ENCODE measurements at places on chromosomes 12 and 14.

DNA sequence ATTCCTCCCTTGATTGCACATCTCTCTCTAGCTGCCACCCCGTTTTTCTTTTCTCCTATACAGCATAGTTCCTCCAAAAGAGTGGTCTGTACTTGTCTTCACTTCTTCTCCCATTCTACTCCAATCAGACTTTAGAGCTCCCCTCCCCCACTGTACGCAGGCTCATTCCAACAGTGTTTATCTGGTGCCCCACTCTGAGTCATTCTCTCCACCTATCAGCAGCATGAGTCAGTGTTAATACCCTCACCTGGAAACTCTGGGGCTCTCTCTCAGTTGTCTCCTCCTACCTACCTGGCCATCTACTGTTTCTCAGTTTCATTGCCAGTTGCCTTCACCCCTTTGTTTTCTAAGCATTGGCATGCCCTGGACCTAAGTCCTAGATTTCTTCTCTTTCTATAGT is 175.1 kb upstream of the ARHGAP5 start:
- DNase-seq, result no peak

GRCh38 chr12:62848418-62848817 is 86.5 kb downstream of the PPM1H start:
- DNase-seq, result no peak

DNA sequence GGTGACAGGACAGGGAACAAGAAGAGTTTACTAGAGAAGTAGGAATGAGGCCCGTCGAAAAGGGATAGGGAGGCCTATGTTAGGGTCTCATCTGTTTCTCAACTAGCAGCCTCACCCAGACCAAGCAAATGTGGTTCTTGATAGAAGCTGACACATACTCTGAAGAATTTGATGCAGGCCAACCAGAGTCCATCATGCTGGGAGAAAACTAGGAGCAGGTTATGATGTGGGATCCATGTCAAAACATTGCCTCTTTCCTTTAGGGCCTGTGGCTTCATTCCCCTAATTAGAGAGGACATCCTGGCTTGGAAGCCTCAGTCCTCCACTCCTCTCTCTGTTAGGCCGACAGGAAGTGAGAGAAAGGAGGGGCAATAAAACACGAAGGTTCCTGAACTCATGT is 122.8 kb downstream of the NTF3 start:
- DNase-seq, result no peak

DNA sequence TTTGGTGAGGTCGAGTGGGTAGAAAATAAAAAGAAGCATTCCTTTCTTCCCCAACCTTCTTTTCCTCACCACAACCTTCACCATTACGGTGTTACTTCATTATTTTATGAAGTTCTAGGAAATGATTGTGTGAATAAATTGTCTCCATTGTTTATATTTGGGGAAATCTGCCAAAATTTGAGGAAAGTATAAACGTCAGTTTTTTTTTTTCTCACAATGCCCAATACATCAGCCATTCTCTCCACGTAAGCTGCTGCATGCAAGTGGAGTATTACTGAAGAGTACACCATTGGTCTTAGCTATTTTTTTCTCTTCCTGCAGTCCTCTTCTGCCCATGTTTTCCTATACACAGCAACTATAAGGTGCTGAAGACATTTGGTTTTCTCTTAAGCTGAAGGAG is 9.1 kb upstream of the POLR3B start:
- no peak for DNase-seq

DNA sequence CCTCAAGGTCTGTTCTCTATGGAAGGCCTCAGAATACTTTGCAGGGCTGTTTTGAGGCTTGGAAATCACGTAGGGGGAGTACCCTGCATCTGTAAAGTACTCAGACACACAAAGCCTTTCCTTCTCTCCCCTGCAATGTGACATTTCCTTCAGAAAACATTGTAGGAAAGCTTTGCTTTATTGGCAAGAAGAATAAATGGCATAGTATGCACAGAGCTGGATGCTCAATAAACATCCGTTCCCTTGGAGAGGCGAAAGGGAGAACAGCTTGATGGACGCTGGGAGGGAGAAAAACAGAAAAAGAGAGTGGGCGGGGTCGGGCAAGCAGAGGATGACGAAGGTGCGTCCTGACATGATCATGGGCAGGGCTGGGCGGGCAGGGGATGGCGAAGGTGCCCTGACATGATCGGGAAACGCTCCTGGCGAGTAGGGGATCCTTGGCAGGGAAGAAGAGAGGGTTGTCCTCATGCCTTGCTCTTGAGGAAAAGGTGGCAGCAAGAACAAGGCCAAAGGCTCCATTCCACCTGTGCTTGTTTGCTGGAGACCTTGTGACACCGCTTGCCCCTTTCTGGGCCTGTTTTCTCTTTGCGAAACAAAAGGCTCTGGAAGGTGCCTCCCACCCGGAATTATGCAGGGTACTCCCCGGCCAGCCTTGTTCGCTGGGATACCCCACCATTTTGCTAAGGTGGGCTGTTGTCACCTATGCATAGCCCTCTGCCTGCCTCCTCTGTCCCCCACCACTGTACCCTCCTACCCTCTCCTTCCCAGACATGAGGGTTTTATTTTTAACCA is 21.1 kb downstream of the IRF2BPL start:
- no peak for DNase-seq

- DNase-seq, result no peak
Measured at GRCh38 chr12:53579545-53579955, 46.6 kb downstream of the ATF7 start.

DNA sequence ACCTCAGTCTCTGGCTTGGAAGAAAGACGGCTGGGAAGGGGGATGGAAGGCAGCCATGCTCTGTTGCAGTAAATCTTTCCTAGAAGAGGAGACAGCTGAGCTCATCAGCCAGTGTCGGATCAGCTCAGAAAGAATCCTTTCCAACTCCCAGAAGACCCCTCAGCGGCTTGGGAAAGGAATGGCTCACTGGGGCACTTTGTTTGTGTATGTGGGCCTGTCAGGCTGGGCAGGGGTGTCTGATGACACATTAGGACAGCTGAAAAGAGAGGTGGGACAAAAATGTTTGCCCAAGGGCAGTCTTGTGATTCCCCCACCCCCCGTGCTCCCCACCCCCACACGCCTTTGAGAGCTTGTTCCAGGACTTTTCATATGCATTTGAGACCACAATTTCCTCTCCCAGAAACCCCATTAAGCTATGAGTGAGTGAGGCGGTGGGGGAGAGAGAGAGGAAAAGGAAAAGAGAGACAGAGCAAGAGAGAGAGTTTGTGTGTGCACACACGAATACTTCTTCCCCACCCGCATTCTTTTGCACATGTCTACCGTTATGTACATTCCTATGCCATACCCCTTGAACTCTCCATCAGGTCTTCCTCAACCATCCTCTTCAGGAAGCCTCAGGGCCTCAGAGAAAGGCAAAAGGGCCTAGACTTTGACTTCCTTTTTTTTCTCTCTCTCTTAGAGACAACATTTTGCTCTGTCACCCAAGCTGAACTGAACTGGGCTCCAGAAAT is 198.9 kb downstream of the ZFP36L1 start:
- no peak for DNase-seq

DNA sequence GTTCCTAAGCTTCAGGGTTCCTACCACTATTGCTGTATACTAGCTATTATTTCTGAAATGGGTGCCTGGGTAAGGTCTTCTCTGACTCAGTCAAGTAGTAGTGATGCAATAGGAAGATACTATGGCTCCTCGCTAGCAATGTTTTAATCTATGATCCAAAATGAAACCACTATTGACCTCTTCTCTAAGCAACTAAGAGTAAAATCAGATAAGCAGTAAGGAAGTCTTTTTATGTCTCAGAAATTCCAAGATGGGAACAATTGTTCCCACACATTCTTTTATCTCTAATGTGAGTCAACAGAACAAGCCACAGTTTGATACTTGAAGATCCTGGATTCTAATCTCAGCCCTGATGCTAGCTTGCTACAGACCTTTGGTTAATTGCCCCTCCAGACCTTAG is 45.1 kb downstream of the AREL1 start:
- DNase-seq, result no peak

DNA sequence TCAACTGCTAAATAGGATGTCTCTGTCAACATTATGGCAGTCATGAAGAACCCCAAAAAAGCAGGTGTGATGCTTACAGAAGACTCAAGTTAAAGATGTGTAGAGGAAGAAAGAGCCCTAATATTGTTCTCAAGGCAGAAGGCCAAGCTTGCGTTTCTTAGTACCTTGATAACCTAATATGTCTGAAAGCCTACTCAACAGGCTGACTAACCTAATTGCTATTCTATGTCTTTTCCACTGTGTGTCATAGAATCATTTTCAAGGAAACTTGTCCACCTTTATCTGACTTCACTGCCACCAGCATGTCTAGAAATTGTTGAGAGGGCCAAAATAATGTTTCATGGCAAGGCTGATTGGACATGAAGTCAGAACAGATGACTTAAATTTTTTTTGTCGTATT is 373.2 kb downstream of the BTG1 start:
- DNase-seq, result no peak

GRCh38 chr12:28569698-28570411 is 379.6 kb downstream of the CCDC91 start:
- DNase-seq, result no peak

- no peak for DNase-seq
Measured at GRCh38 chr12:11600199-11600598, 49.3 kb upstream of the ETV6 start.

DNA sequence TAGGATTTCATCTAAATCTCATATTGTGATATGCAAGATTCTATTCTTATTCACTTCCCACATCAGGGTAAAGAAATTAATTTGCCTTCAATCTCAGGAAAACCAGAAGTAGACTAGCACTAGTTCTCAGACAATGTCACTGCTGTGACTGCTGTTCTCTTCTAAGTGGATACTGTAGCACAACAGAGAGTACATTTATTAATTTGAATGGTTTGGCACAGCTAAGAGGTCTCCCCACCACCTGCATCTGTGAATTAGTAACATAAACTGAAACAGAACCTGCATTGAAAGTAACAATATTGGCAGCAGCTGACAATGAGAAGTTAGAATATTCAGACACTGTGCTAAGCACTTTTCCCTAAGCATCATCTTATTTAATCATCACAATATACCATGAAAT is 253.1 kb downstream of the PDZRN4 start:
- no peak for DNase-seq

GRCh38 chr14:73757381-73757780 is 43.2 kb upstream of the PNMA1 start:
- DNase-seq, result no peak

DNA sequence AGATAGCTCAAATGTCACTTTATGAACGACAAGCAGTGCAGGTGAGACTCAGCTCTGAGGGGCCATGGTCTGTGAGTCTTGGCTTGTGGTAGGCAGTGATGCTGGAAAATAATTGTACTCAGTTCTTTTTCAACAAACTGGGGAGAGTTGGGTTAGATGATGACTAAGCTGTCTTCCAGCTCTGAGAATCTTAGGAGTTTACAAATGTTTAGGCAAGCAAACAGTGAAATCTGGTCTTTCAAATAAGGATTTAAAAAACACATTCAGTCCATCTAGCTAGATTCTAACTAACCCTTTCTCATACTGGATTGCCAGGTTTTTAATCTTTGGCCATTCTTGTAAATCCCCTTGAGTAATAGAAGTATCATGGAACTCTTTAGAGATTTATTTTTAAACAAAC is 3.4 kb downstream of the PHC1 start:
- DNase-seq, result no peak

DNA sequence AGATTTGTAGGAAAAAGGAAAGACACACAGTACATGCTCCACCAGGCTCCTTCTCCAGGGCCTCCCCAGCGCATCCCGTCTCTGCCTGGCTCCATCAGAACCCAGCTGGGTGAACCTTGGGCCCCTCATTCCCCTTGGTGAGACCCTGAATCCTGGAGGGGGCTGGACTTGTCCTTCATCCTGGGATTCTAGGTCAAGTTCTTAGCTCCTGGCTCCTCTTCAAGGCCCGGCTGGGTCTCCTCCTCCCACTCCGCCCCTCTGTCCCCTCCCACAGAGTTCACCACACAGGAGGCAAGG is 49.2 kb downstream of the PSMA6 start:
- no peak for DNase-seq

DNA sequence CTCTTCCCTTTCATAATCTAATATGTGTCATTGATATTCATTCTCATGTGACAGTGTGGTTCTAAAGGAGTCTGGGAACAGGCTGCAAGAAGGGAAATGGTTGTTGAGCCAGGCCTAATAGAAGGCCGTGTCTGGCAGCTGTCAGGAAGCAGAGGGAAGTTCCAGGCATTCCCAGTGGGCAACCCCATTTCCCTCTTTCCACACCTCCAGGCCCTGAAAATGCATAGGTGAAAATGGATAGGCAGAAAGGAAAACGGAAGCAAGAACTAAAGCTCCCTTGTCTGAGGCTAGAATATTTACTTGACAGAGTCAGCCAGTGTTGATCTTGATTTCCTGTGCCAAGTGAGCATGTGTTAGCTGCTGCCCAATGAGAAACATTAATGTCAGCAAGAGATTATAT is 97.7 kb downstream of the PPM1A start:
- DNase-seq, result no peak

GRCh38 chr12:38785381-38785780 is 120.0 kb downstream of the CPNE8 start:
- no peak for DNase-seq
